Heart left ventricle (tissue), 16 donors: ENCODE measurements at places on chromosomes 5 and 9. TPM values are rescaled to one million over a fixed set of nuclear protein-coding genes. Genes with fewer than 3 reads are reported as not detected.

DNA sequence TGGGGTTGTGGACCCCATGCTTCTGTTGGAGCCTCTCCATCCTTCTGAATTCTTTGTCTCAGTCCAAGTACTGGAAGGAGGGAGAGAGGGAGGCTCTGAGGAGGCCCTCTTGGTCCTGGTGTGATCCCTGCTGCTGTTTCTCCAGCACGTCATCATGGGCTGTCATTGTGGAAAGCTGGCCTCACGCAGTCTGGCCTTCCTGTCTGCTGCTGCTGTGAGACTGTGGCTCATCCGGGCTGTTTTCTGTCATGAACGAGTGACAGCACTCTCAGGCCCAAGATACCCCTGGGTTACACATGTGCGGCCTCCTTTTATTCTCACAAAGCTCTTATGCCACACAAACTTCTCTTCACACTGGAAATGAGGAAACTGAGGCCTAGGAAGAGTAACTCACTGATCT, 499.3 kb downstream of the CCDC171 start:
- no peaks in the 10 kb centered on the region for H3K27me3 ChIP-seq
- H3K36me3 ChIP-seq = no peaks in the 10 kb centered on the region
- H3K4me1 ChIP-seq = no peaks in the 10 kb centered on the region
- H3K27ac ChIP-seq = no peak overlapping the region

DNA sequence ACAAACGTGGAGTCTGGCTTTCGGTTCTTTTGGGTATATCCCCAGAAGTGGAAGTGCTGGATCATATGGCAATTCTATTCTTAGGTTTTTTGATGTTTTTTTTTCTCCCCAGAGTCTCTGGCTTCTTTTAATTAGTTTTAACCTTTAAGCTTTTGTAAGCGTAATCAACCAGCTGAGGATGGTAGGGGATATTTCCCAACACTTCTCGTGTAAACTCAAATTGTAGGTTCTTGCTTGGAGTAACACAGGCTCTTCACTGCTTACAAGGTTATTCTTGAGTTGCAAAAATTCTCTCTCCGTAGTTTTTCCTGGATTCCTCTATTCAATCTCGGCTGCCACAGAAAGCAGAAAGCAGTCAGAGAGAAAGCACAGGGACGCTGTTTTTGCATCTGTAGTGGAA, 11.9 kb downstream of the LAMC3 start:
- no peaks in the 10 kb centered on the region for H3K27me3 ChIP-seq
- no peak overlapping the region for H3K4me3 ChIP-seq
- H3K4me1 ChIP-seq = no peaks in the 10 kb centered on the region
- no peak overlapping the region for H3K27ac ChIP-seq

- DNase-seq = no peak
- no peaks in the 10 kb centered on the region for H3K4me1 ChIP-seq
- no peak overlapping the region for H3K4me3 ChIP-seq
- H3K27ac ChIP-seq = no peak overlapping the region
These were observed 84.0 kb downstream of the ERP44 start for GRCh38 chr9:100014846-100015245.

DNA sequence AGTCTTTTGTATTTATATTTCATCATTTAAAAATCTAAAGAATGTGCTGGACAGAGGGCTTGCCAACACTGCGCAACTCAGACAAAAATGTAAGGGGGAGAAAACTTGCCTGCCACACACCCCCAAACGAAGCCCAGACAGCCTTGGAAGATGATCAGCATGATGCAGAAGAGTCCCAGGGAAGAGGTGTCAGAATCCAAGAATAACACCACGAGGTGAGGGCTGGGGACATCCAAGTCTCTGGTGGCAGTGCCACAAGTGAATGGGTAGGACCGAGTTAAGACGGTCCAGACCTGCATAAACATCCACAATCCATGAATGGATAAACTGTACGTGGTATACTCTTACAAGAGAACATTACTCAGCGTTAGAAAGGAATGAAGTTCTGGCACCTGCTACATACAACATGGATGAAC, 10.4 kb downstream of the EPB41L4B start:
- no peaks in the 10 kb centered on the region for H3K27me3 ChIP-seq
- H3K27ac ChIP-seq = no peak overlapping the region
- H3K36me3 ChIP-seq = no peaks in the 10 kb centered on the region
- DNase-seq = no peak
- no peak overlapping the region for H3K4me3 ChIP-seq

The SLC34A3 gene
- not detected for polyA plus RNA-seq

DNA sequence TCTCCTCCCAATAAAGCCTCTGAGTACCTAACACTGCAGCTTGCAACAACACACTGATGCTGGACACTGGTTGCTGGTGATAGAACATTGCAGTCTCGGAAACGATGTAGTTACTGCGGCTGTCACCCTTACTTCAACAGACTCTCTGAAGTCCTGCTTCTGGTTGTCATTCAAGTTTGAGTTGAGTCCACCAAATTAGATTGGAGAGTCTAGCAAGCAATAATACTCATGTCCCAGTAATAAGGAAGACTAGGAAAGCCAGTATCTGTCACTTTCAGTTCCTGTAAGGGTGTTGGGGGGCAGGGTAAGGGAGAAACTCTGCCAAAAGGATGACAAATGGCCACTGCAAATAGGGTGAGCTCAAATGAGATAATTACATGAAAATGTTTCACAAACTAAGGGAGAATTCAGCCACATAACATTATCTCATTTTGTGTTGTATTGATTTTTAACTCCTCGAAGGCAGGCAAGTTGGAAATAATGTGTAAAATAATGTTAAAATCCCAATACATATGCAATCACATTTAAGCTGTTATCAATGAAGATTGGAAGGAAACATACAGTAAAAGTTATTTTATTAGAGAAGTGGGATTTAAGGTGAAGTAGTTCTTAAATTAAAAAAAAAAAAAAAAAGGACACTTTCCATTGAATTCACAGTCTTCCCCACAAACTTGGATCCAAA, 849 bp upstream of the IFT74 start:
- DNase-seq = no peak
- peak overlapping the region; percentile 93 for H3K27ac ChIP-seq
- peaks cover 16% of the 10 kb centered on the region for H3K4me1 ChIP-seq

DNA sequence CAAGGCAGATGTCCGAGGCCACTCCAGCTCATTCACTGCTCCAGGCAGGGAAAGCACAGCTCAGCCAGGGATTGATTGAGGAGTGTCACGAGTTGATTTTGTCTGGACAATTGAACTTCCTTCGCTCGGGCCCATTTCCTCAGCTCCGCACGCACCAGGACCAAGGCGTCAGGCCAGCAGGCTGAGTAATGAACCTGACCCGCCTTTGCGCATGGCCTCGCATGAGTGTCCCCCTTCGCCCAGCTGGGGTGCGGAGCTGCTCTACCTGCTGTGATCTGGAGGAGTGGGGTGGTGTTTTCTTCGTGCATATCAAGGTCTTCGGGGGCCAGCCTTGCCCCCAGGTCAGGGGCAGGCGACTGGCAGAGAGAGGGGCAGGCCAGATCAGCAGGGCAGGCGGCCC, 44.0 kb downstream of the VAV2 start:
- no peaks in the 10 kb centered on the region for H3K27me3 ChIP-seq
- no peak overlapping the region for H3K27ac ChIP-seq
- H3K4me3 ChIP-seq = no peak overlapping the region
- H3K36me3 ChIP-seq = no peaks in the 10 kb centered on the region

- no peaks in the 10 kb centered on the region for H3K4me1 ChIP-seq
- no peak for DNase-seq
- no peaks in the 10 kb centered on the region for H3K27me3 ChIP-seq
- no peaks in the 10 kb centered on the region for H3K36me3 ChIP-seq
These were observed 56.2 kb upstream of the ANXA1 start for GRCh38 chr9:73095425-73095824.

The CNTLN gene
- polyA plus RNA-seq = 2.7 TPM

The PRRC1 gene
- polyA plus RNA-seq = 10.3 TPM

The FAM78A gene
- polyA plus RNA-seq = 13.6 TPM

DNA sequence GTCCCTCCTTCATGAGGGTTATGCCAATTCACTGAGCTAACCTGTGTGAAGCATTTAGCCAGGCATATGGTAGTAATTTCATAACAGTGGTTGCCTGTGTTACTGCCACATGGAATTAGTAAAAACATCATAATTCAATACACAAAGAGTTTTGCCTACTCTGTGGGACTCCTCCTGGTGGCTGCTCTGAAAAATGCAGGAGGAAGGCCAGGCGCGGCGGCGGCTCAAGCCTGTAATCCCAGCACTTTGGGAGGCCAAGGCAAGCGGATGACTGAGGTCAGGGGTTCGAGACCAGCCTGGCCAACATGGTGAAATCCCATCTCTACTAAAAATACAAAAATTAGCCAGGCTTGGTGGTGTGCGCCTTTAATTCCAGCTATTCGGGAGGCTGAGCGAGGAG, 547.3 kb downstream of the CDK5RAP2 start:
- H3K4me1 ChIP-seq = no peaks in the 10 kb centered on the region
- DNase-seq = no peak
- H3K36me3 ChIP-seq = no peaks in the 10 kb centered on the region
- no peak overlapping the region for H3K27ac ChIP-seq
- H3K27me3 ChIP-seq = no peaks in the 10 kb centered on the region

- peak overlapping the region; percentile 93 for H3K27ac ChIP-seq
- H3K36me3 ChIP-seq = peaks cover 16% of the 10 kb centered on the region
- H3K4me3 ChIP-seq = peak overlapping the region; percentile 48
- H3K4me1 ChIP-seq = peaks cover 46% of the 10 kb centered on the region
- peak; percentile 89 for DNase-seq
These were observed 4.1 kb downstream of the DNAJB5 start for GRCh38 chr9:34993502-34994259.

The DDX4 gene
- not detected for polyA plus RNA-seq

- H3K27me3 ChIP-seq = no peaks in the 10 kb centered on the region
- peak; percentile 82 for DNase-seq
- no peaks in the 10 kb centered on the region for H3K36me3 ChIP-seq
- H3K27ac ChIP-seq = no peak overlapping the region
- peaks cover 17% of the 10 kb centered on the region for H3K4me1 ChIP-seq
These were observed 20.3 kb downstream of the PTPA start for GRCh38 chr9:129131300-129132145.

The NR5A1 gene
- polyA plus RNA-seq = 0.14 TPM

The CCDC192 gene
- 0.42 TPM for polyA plus RNA-seq

DNA sequence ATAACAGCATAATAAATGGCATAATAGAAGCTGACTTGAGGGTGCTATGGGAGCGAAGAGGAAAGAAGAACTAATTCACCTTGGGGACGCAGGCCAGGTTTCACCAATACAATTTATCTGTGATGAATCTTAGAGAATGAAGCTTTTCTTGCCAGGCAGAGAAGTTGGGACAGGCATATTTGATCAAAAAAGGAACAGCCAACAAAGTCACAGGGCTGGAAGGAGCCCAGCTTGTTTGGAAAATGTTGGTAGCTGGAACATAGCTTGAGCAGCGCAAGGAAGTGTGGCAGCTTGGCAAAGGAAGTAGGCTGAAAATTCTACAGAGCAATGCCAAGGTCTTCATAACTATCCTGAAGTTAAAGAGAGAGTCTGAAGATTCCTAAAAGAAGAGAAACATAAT, 181.5 kb upstream of the OR13F1 start:
- no peak for DNase-seq
- no peaks in the 10 kb centered on the region for H3K36me3 ChIP-seq
- H3K4me1 ChIP-seq = no peaks in the 10 kb centered on the region
- H3K4me3 ChIP-seq = no peak overlapping the region

- no peak overlapping the region for H3K4me3 ChIP-seq
- peak; percentile 64 for DNase-seq
- peaks cover 19% of the 10 kb centered on the region for H3K36me3 ChIP-seq
- H3K27me3 ChIP-seq = no peaks in the 10 kb centered on the region
- peaks cover 27% of the 10 kb centered on the region for H3K4me1 ChIP-seq
These were observed 18.3 kb upstream of the PHYHD1 start for GRCh38 chr9:128902351-128903078.

The MSX2 gene
- polyA plus RNA-seq = 0.80 TPM

GRCh38 chr5:66363097-66363496, 219.0 kb downstream of the SREK1 start:
- H3K27me3 ChIP-seq = no peaks in the 10 kb centered on the region
- H3K4me3 ChIP-seq = no peak overlapping the region
- no peaks in the 10 kb centered on the region for H3K36me3 ChIP-seq
- peak overlapping the region; percentile 72 for H3K27ac ChIP-seq

- no peak overlapping the region for H3K27ac ChIP-seq
- H3K4me3 ChIP-seq = no peak overlapping the region
- no peaks in the 10 kb centered on the region for H3K36me3 ChIP-seq
- no peaks in the 10 kb centered on the region for H3K4me1 ChIP-seq
- H3K27me3 ChIP-seq = no peaks in the 10 kb centered on the region
These were observed 201.1 kb downstream of the IRX1 start for GRCh38 chr5:3796736-3797135.

GRCh38 chr9:133355881-133356357, 368 bp downstream of the SURF1 start:
- H3K4me3 ChIP-seq = peak overlapping the region; percentile 79
- no peak for DNase-seq
- H3K27ac ChIP-seq = peak overlapping the region; percentile 85

GRCh38 chr5:5353681-5354080, 68.8 kb upstream of the ICE1 start:
- H3K27ac ChIP-seq = no peak overlapping the region
- H3K36me3 ChIP-seq = no peaks in the 10 kb centered on the region
- H3K4me1 ChIP-seq = no peaks in the 10 kb centered on the region
- H3K4me3 ChIP-seq = no peak overlapping the region
- DNase-seq = no peak

DNA sequence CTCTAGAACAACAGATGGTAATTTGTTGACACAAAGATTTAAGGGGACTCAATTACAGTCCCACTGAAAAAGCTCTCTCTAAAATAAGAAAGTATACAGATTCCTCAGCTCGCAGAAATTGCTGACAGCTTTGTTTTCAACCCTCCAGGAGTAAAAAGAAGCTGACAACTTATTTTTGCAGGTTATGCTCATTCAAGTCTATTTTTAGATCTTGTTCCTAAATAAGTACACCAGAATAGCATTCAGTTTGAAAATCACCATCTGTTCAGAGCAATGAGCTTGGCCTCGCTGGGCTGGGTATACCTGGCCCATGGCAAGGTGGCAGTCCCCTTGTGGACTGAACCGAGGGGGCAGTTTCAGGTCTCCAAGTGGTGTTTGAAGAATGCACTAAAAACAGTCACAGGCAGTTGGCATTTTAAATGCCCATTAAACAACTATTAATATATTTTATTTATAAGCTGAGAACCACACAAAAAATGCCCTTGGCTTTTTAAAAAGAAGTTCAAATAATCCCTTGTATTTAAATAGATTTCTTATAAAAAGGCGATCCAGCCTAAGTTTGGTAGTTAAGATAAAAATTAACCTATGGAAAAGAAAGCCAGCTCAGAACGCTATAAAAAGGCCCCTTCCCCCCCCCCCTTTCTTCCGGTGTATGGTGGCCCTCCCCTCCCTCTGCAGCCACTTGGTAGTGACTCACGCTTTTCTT, 169.2 kb downstream of the AUH start:
- no peaks in the 10 kb centered on the region for H3K36me3 ChIP-seq
- peak overlapping the region; percentile 99 for H3K27ac ChIP-seq
- H3K27me3 ChIP-seq = no peaks in the 10 kb centered on the region
- peaks cover 28% of the 10 kb centered on the region for H3K4me1 ChIP-seq

The FOXD4L6 gene
- not detected for polyA plus RNA-seq

DNA sequence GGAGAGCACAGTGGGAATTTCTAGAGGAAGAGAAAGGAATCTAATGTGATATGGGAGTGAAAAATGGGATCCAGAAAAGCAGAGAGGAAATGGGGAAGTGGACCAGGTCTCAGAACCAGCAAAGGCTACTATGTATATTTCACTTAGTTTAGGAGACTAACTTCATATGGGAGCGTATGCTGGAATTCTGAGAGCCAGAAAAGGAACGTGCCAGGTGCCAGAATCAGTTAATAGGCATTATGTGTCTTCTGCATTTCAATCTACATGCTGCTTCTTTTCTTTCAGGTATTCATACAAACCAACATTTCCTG, 28.5 kb upstream of the IFNA14 start:
- no peaks in the 10 kb centered on the region for H3K4me1 ChIP-seq
- no peak overlapping the region for H3K27ac ChIP-seq
- no peak for DNase-seq
- peaks cover 6% of the 10 kb centered on the region for H3K27me3 ChIP-seq
- no peaks in the 10 kb centered on the region for H3K36me3 ChIP-seq
- H3K4me3 ChIP-seq = no peak overlapping the region
